ENCODE measurements at places on chromosomes 11 and 22. TPM values are rescaled to one million over a fixed set of nuclear protein-coding genes. Genes with fewer than 3 reads are reported as not detected.

DNA sequence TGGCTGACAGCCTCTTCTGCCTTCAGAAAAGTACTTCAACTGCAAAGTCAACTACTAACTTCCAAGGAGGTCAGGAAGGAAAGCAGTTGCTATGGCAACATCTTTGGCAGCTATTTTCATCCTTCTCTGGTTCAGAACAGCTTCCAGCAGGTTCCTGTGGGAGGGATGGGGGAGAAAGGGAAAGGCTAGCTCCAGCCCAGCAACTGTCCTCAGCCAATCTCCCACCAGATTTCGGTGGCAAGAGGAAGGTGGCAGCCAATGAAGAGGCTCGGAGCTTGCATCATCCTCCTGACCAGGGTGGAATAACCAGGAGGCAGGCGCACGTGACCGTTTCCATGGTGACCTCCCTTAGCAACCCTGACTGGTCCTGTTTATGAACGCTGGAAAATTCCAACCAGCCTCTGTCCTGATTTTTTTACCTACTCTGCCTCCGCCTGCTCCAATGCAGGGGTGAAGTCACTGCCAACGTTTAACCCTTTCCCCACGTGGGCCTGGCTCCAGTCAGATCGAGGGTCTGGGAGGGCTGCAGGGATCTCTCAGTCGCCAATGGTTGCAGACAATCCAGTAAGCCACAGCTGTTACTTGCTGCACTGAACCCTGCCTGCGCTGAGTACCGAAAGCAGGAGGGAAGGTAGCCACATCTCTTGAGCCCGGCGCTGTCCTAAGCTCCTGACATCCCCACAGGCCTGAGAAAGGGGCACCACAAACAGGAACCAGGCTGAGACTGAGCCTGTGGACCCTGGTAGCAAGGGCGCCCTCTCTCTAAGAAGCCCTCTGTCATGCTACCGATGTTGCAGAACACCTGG lies 11.2 kb upstream of the MALAT1 start:
- peak; percentile 100 for DNase-seq
- H3K27ac ChIP-seq: peak overlapping the region; percentile 90
- H3K36me3 ChIP-seq: no peaks in the 10 kb centered on the region
- peaks cover 65% of the 10 kb centered on the region for H3K4me1 ChIP-seq
- no peaks in the 10 kb centered on the region for H3K27me3 ChIP-seq

The CNIH2 gene
- total RNA-seq: 11.6 TPM

- DNase-seq: peak; percentile 46
- no peak overlapping the region for H3K4me3 ChIP-seq
- no peaks in the 10 kb centered on the region for H3K27me3 ChIP-seq
- H3K4me1 ChIP-seq: no peaks in the 10 kb centered on the region
- H3K36me3 ChIP-seq: no peaks in the 10 kb centered on the region
These were observed 217.4 kb downstream of the SBF2 start for GRCh38 chr11:10076458-10077141.

DNA sequence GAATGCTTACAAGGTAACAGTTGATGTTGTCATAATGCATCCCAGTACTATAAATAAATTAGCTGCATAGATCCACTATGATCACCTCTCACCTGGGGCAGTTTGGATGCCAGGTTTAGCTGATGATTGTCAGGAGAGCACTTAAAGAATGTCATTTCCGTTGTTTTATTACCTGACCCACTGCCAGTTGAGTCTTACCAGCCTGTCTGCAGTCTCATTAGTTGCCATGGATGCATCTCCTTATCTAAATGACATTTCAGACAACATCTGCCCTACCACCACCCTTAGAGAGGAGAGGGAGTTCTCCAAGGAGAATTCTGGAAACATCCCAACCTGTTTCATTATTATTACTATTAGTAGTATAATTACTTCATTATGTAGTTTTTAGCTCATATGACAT lies 339.1 kb upstream of the API5 start:
- no peak for DNase-seq
- no peaks in the 10 kb centered on the region for H3K4me1 ChIP-seq
- no peak overlapping the region for H3K4me3 ChIP-seq

DNA sequence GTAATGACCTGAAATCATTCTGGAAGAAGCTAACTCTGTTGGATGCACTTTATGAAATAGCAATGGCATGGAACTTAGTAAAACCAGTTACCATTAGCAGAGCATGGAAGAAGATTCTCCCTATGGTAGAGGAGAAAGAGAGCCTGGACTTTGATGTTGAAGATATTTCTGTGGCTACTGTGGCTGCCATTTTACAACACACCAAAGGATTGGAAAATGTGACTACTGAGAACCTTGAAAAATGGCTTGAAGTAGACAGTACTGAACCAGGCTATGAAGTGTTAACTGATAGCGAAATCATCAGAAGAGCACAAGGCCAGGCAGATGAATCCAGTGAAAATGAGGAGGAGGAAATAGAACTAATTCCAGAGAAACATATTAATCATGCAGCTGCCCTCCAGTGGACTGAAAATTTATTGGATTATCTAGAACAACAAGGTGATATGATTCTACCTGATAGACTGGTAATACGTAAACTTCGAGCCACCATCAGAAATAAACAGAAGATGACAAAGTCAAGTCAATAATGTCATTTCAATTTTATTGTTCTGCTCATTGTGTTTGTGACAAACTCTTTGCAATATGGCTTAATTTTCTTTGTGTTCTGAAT lies 2.0 kb downstream of the JRKL start:
- H3K4me3 ChIP-seq: no peak overlapping the region
- no peaks in the 10 kb centered on the region for H3K36me3 ChIP-seq
- no peak overlapping the region for H3K27ac ChIP-seq
- no peak for DNase-seq
- peaks cover 17% of the 10 kb centered on the region for H3K4me1 ChIP-seq

GRCh38 chr11:115452241-115452640 lies 52.0 kb downstream of the CADM1 start:
- no peak for DNase-seq
- no peaks in the 10 kb centered on the region for H3K27me3 ChIP-seq
- H3K4me3 ChIP-seq: no peak overlapping the region
- H3K36me3 ChIP-seq: no peaks in the 10 kb centered on the region
- no peak overlapping the region for H3K27ac ChIP-seq

GRCh38 chr11:133133050-133133449 lies 399.3 kb downstream of the OPCML start:
- no peak overlapping the region for H3K27ac ChIP-seq
- H3K4me1 ChIP-seq: no peaks in the 10 kb centered on the region
- H3K36me3 ChIP-seq: no peaks in the 10 kb centered on the region
- H3K27me3 ChIP-seq: peaks cover 5% of the 10 kb centered on the region
